ENCODE measurements at places on chromosomes 4 and X. TPM values are rescaled to one million over a fixed set of nuclear protein-coding genes. Genes with fewer than 3 reads are reported as not detected.

The STBD1 gene
- 0.25 TPM for polyA plus RNA-seq

The TCP11X2 gene
- polyA plus RNA-seq: 2.2 TPM

The YIPF7 gene
- not detected for polyA plus RNA-seq

The SHROOM2 gene
- polyA plus RNA-seq: 9.0 TPM

The MCTS1 gene
- 50.4 TPM for polyA plus RNA-seq

The TXK gene
- polyA plus RNA-seq: not detected

The GPR82 gene
- not detected for polyA plus RNA-seq

The FAM53A gene
- polyA plus RNA-seq: 5.2 TPM

The PAGE5 gene
- polyA plus RNA-seq: not detected

The BTC gene
- not detected for polyA plus RNA-seq

The RTL3 gene
- polyA plus RNA-seq: not detected
